WTC11 (cell line): ENCODE measurements at places on chromosomes 12 and 14. TPM values are rescaled to one million over a fixed set of nuclear protein-coding genes. Genes with fewer than 3 reads are reported as not detected.

- no peak overlapping the region for H3K4me3 ChIP-seq
- DNase-seq, result no peak
- no peaks in the 10 kb centered on the region for H3K27me3 ChIP-seq
- no peaks in the 10 kb centered on the region for H3K4me1 ChIP-seq
- no peak overlapping the region for H3K27ac ChIP-seq
These were observed 7.4 kb downstream of the ACOT2 start for GRCh38 chr14:73576391-73576790.

DNA sequence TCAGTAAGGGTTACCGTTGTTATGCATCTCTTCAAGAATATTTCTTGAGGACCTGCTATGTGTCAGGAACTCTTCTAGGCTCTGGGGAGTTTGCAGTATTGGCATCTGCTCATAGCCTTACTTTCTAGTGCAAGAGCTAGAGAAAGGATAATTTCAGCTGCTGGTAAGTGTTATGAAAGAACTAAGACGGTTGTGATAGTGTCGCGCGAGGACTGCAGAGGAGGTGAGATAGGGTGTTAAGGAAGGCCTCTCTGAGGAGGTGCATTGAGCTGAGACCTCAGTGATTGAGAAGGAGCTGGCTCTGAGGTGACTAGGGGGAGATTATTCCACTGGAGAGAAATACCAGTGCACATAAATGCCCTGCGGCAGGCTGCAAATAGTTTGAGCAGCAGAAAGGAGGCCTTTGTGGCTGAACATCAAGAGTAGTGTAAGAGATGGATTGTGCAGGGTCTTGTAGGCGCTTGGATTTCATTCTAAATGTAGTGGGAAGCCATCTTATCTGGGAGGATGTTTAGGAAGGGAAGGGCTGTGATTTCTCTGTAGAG is 824 bp downstream of the DDX55 start:
- no peaks in the 10 kb centered on the region for H3K27me3 ChIP-seq
- peak overlapping the region; percentile 55 for H3K27ac ChIP-seq
- peaks cover 11% of the 10 kb centered on the region for H3K4me1 ChIP-seq
- DNase-seq, result no peak
- H3K4me3 ChIP-seq, result peak overlapping the region; percentile 83

GRCh38 chr14:75752086-75752485 is 91.0 kb downstream of the TTLL5 start:
- H3K36me3 ChIP-seq, result peaks cover 18% of the 10 kb centered on the region
- DNase-seq, result no peak
- 0 out of 2 replicates have a peak overlapping the region, but pooled peaks have one; percentile 8 for H3K27ac ChIP-seq

DNA sequence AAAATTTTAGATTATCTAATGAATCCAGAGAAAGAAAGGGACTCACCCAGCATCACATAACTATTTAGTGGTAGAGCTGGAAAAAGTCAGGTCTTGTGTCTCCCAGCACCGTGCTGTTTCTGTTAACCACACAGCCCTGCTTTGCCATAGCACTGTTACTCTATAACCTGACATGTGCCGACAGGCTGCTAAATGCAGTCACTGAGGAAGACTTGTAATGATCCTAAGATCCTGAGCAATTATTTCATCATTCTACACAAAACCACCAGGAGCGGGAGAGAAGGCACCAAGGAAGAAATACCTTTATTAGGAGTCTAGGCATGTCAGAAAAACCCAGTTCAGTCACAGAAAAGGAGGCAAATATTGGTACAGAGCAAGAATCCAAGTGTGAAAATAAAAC is 3.1 kb upstream of the NOXRED1 start:
- H3K4me3 ChIP-seq, result no peak overlapping the region
- peaks cover 62% of the 10 kb centered on the region for H3K36me3 ChIP-seq
- H3K4me1 ChIP-seq, result peaks cover 13% of the 10 kb centered on the region

- H3K27ac ChIP-seq, result peak overlapping the region; percentile 21
- peaks cover 32% of the 10 kb centered on the region for H3K4me1 ChIP-seq
- peaks cover 26% of the 10 kb centered on the region for H3K27me3 ChIP-seq
These were observed 9.8 kb downstream of the CPNE6 start for GRCh38 chr14:24080888-24081738.

GRCh38 chr12:586318-587071 is 76.8 kb downstream of the NINJ2 start:
- no peak for DNase-seq
- H3K4me3 ChIP-seq, result no peak overlapping the region
- H3K27ac ChIP-seq, result no peak overlapping the region

GRCh38 chr12:46217541-46218321 is 51.1 kb downstream of the SLC38A1 start:
- no peaks in the 10 kb centered on the region for H3K27me3 ChIP-seq
- no peak overlapping the region for H3K4me3 ChIP-seq
- peaks cover 54% of the 10 kb centered on the region for H3K36me3 ChIP-seq
- peak overlapping the region; percentile 45; the same call in 1 of the 2 replicates for H3K27ac ChIP-seq

DNA sequence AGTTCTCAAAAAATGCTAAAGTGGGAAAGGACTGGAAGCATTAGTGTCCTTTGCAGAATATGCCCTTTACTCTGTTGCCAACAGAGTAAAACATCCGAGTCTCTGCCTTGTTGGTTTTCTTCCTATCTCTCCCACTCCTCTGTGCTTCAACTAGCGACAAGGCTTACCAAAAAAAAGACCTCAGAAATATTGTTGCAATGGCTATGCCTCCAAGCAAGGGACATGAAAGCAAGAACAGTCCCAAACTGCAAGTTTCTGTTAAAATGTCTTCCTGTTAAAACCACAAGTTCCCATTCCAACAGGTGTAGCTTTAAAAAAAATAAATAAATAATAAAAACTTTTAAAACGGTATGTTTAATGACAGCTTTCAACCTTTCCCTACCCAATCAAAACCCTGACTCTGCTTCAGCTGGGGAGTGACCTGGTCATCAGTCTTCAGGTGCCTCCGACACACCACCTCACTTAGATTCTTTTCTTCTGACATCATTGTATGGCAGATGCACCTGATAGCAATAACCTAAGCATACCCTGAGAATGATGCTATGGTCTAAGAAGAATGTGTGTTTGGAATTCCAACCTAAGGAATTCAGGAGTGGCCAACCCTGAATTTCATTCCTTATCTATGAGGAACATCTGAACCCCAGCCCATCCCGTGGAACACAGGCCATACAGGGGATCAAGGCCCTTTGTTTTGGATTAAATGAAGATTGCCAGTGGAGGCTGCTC is 81.0 kb downstream of the RPS29 start:
- H3K27me3 ChIP-seq, result peaks cover 16% of the 10 kb centered on the region
- H3K4me1 ChIP-seq, result peaks cover 18% of the 10 kb centered on the region
- H3K4me3 ChIP-seq, result no peak overlapping the region
- peaks cover 4% of the 10 kb centered on the region; the same call in 1 of the 2 replicates for H3K36me3 ChIP-seq
- no peak overlapping the region for H3K27ac ChIP-seq

GRCh38 chr12:2543801-2544200 is 251.0 kb upstream of the FKBP4 start:
- no peak overlapping the region for H3K4me3 ChIP-seq
- no peak overlapping the region for H3K27ac ChIP-seq
- H3K36me3 ChIP-seq, result no peaks in the 10 kb centered on the region
- H3K27me3 ChIP-seq, result no peaks in the 10 kb centered on the region; the same call in 1 of the 2 replicates

DNA sequence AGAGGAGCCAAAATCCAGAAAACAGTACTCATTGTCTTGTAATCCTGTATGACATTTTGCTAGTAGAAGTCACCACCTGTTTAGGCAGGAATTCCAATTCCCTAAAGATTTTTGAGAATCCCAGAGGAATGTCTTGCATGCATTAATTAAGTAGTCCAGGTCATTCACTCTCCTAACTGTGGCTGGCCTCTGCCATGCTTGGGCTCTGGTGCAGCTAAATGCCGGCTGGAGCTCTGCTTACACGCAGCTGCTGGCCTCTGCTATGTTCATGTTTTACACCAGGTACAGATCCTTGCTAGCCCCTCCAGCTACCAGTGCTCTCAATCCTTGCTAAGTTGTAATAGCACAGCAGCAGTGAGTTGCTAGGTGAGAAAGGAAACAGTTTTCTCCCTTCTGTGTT is 16.3 kb upstream of the HIF1A start:
- no peak overlapping the region for H3K4me3 ChIP-seq
- peaks cover 29% of the 10 kb centered on the region for H3K4me1 ChIP-seq
- H3K27ac ChIP-seq, result peak overlapping the region; percentile 86
- no peaks in the 10 kb centered on the region for H3K27me3 ChIP-seq
- DNase-seq, result peak; percentile 53

- H3K4me3 ChIP-seq, result no peak overlapping the region
- no peaks in the 10 kb centered on the region for H3K4me1 ChIP-seq
- H3K27me3 ChIP-seq, result no peaks in the 10 kb centered on the region
- H3K27ac ChIP-seq, result no peak overlapping the region
- H3K36me3 ChIP-seq, result no peaks in the 10 kb centered on the region
These were observed 114.3 kb upstream of the PDZRN4 start for GRCh38 chr12:41073633-41074472.

DNA sequence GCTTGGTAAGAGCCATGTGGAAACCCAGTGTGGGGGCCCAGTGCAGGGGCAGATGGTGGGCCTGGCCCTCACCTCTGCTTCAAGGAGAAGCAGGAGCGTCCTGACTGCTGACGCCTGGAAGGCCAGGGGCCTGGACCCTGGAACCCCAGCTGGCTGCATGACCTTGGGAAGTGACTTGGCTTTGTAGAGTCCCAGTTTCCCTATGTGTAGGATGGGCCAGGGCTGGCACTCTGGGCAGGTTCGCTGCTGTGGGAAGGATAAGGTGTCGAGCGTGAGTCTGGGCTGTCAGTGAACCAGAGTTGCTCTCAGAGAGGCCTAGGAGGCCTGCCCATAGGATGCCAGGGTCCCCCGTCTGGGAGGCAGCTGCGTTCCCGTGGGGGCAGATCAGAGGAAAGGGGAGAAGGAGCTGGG is 43.2 kb downstream of the TRAFD1 start:
- no peaks in the 10 kb centered on the region for H3K27me3 ChIP-seq
- H3K36me3 ChIP-seq, result no peaks in the 10 kb centered on the region
- 0 out of 2 replicates have a peak, but pooled peaks cover 3% of the 10 kb centered on the region for H3K4me1 ChIP-seq
- no peak overlapping the region for H3K4me3 ChIP-seq
- peak overlapping the region; percentile 55; the same call in 1 of the 2 replicates for H3K27ac ChIP-seq

DNA sequence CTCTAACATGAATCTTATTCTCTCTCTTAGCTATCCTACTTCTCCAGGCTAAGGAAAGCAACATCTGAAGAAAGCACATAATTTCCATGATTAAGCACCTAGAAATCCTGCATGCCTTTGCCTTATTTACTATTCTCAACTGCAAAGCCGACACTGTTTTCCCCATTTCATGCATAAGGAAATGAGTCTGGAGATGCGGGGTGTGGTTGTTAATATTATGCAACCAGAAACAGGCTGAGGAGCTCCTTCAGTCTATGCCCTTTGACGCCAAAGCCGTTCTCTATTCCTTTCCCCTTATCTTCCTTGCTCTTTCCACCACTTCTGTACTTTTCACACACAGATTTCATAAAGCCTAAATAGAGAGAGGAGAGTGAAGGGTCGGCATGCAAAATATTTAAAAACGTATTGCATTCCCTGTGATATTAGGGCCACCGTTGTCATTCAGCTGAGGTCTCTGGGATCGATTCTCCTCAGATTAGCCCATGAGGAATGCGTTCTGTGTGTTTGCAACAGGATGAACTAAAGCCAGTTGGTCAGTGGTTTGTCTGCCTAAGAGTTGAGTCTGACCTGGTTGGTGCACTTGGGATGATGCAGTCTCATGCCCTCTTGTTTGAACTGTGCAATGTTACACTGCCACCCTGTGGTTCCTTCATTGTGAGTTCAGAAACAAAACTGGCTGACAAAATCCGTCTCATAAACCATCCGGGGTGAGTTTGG is 53.1 kb upstream of the PLEKHG7 start:
- H3K4me3 ChIP-seq, result no peak overlapping the region
- H3K36me3 ChIP-seq, result 0 out of 2 replicates have a peak, but pooled peaks cover 2% of the 10 kb centered on the region
- DNase-seq, result peak; percentile 50
- no peaks in the 10 kb centered on the region for H3K27me3 ChIP-seq
- H3K4me1 ChIP-seq, result peaks cover 31% of the 10 kb centered on the region

GRCh38 chr12:91951571-91951970 is 194.1 kb downstream of the BTG1 start:
- no peaks in the 10 kb centered on the region for H3K36me3 ChIP-seq
- no peak overlapping the region for H3K4me3 ChIP-seq
- no peak overlapping the region for H3K27ac ChIP-seq
- no peak for DNase-seq
- peaks cover 4% of the 10 kb centered on the region; the same call in 1 of the 2 replicates for H3K4me1 ChIP-seq

DNA sequence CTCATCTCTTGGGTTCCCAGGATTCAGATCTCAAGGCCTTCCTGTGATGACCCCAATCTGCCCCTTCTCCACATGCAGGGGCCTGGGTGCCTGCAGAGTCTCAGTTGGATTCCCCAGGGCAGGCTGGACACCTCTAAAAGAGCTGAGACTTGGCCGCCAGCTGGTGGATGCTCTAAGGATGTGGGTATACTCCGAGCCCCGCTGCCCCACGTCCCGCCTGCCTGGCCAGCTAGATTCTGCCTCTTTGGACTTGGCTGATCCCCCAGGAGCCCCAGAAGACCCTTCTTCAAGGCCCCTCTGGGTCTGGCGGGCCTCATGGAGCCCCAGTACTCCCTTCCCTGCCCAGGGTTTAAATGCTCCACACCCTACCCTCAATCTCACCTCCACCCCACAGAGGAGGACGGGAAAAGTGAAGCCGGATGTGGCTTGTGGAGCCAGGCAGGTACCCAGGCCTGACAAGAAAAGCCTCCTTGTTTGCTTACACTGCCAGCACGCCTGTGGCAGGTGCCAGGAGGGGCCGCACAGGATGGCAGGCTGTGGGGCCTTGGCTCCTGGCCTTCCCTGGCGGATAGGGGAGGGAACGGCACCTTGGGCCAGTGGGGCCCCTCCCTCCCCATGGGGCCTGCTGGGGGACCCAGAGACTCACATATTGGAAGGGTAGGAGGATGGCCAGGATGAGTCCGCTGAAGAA is 15.1 kb downstream of the FAIM2 start:
- no peaks in the 10 kb centered on the region; the same call in 1 of the 2 replicates for H3K27me3 ChIP-seq
- no peak overlapping the region for H3K4me3 ChIP-seq
- DNase-seq, result no peak

DNA sequence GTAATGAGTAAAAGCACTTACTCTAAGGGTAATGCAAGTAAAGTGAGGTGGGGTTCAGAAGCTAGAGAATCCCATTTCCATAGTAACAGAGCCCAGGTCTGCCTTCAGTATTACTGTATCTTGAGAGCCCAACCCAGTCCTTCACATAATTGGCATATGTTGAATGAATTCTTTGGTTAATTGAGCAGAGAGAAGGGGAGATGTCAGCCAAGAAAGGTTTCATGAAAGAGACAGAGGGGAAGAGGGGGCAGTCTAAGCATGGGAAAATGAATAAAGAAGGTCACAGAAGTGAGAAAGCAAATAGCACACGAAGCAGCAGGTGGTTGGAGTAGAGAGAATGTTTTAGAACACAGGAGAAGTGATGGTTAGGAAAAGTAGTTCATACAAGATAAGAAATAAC is 371.1 kb downstream of the SEC23A start:
- H3K27me3 ChIP-seq, result peaks cover 3% of the 10 kb centered on the region
- no peaks in the 10 kb centered on the region for H3K4me1 ChIP-seq
- no peaks in the 10 kb centered on the region for H3K36me3 ChIP-seq
- no peak overlapping the region for H3K4me3 ChIP-seq
- DNase-seq, result no peak

- H3K4me1 ChIP-seq, result peaks cover 40% of the 10 kb centered on the region
- H3K36me3 ChIP-seq, result peaks cover 5% of the 10 kb centered on the region; the same call in 1 of the 2 replicates
- no peak overlapping the region for H3K27ac ChIP-seq
- H3K4me3 ChIP-seq, result peak overlapping the region; percentile 53
- peak; percentile 46 for DNase-seq
- H3K27me3 ChIP-seq, result no peaks in the 10 kb centered on the region; the same call in 1 of the 2 replicates
These were observed 365 bp upstream of the CCDC88C start for GRCh38 chr14:91417983-91418386.

NKX2-1 gene
- total RNA-seq, result 0.16 to 0.18 TPM in 2 of 3 replicates, not detected in the other

TXNRD1 gene
- 95.6 to 113 TPM (median 98.7 TPM) in 3 replicates for total RNA-seq

FAM222A gene
- total RNA-seq, result 1.3 to 1.6 TPM (median 1.6 TPM) in 3 replicates

FAM181A gene
- total RNA-seq, result not detected in 3 replicates

VRTN gene
- total RNA-seq, result 106 to 130 TPM (median 128 TPM) in 3 replicates

LUM gene
- total RNA-seq, result 0.28 to 0.73 TPM (median 0.64 TPM) in 3 replicates

LALBA gene
- total RNA-seq, result not detected in 3 replicates

CLEC2D gene
- total RNA-seq, result 6.2 to 9.8 TPM (median 7.1 TPM) in 3 replicates

GRIP1 gene
- total RNA-seq, result 16.7 to 29.0 TPM (median 22.5 TPM) in 3 replicates
